NCI-H82 (cell line): ENCODE measurements at places on chromosomes 16 and 17.

DNA sequence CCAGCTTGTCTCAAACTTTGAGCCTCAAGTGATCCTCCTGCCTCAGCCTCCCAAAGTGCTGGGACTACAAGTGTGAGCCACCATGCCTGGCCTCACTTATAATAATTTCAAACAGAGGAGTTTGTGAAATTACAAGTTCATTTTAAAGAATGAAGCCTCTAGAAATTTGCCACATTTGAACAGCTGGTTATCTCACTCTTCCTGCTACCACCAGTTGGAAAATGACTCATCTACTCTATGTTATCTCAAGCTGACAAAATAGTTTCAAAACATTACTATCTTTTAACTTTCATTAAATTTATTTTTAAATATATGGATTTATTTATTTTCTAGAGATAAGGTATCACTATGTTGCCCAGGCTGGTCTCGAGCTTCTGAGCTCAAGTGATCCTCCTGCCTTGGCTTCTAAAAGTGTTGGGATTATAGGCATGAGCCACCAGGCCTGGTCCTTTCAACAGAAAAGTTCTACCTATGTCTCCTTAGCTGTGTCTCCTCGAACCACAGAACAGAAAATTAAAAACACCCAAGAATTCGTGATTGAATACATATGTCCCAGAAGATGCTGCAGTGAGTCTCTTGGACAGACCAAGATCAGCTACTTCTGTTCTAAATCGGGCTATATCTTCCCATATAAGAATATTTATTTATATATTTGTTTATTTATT lies 47.6 kb downstream of the MYH13 start:
- DNase-seq: no peak

DNA sequence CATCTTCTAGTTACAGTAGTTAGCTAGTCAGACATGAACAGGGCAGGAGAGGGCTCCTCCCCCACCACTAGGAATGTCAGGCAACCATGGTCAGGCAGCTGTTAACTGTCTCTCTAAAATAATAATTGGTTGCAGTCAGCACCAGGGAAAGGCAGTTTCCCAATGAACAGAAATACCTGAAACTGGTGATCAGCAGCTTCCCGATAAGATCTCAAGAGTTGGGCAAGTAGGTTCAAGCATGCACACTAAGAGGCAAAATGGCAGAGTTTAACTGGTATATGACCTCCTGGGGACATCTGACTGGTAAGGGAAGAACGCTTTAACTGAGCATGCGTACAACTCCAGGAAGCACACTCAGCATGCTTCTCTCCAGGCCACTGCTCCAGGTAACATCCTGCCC lies 12.6 kb upstream of the XYLT1 start:
- no peak for DNase-seq

- no peak for DNase-seq
Measured at GRCh38 chr16:51407199-51407598, 256.1 kb upstream of the SALL1 start.

DNA sequence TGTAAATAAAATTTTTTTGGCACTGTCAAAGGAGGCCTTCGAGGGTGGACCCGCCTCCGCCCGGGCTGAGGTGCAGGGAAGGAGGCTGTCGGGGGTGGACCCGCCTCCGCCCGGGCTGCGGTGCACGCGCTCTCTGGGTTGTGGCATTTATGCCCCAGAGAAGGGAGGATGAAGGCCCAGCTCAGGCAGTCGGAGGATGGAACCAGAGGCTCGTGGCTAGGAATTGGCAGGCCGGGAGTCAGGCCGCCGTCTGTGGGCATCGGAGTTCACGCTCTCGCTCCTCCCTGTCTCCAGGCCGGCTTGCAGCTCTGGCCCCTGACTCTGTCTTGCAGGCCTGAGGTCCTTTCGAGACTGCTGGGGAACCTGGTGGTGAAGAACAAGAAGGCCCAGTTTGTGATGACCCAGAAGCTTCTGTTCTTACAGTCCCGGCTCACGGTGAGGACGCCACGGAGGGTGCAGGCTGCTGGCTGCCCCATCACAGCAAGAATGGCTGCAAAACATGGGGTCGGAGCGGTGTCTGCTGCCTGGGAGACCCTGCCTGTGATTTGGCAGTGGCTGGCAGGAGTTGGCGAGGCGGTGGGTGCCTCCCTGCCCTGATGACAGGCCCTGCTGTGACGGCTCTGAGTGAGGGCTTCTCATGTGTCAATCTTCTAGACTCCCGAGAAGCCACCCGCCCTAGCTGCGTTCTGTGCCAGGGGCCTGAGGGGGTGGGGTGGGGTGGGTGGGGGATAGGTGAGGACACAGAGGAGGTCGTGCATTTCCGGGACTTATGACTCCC lies 5.9 kb downstream of the TELO2 start:
- DNase-seq: no peak

DNA sequence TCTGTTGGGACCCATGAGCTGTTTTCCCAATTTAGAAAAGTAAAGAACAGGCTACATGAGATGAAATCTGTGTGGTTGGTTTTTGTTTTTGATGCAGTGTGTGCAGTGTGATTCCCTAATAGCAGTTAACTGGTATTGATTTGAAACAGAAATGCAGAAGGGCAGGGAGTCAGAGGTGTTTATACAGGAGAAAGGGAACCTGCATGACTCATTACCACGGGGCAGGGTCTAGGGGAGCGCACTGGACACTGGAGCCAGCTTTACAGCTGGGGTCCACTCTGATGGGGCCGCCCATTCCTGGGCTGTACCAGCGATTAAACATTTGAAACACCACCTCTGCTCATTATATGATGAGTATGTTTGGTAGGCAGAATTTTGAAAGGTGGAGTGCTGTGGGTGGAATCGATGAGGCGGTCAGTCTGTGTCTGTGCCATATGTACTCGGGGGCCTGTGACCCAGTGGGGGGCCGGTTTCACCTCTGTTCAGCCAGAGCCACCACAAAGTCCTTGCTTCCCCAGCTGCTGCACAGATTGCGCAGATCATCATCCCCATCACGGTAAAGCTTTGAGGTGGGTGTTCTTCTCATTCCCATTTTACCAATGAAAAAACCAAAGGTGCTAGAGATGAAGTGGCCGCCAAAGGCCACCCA lies 142.5 kb downstream of the CMIP start:
- DNase-seq: no peak

DNA sequence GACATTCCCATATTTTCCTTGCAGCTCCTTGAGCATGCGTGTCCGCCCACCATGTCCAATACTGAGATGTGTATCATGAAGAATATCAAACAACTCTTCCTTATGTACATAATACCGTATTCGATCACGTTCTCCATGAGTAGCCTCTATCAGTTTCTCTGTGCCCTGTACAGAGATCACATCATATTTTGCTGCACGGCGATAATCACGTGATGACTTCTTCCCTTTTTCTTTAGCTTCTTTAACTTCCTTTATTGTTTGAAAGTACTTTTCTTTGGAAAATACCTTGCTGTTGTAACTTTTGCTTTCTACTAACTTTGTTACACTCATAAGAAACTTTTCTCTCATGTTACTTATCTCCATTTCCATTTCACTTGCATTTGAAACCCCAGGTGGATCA lies 6.6 kb downstream of the KRABD2 start:
- DNase-seq: no peak

DNA sequence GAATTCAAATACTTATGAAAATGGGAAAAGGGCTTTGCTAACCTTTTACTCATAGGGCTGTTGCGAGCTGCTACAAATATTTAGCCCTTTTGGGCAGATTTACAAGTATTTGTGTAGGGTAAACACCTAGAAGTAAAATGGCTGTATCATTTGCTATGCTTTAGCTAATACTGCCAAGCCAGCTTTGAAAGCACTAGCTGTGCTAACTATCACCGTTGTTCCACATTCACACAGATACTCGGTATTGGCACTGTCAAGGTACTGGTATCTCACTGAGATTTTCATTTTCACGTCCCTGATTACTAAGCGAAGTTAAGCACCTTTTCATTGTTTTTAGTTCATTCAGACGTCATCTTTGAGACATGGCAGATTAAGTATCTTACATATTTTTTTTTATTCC lies 84.8 kb downstream of the GLG1 start:
- DNase-seq: no peak

DNA sequence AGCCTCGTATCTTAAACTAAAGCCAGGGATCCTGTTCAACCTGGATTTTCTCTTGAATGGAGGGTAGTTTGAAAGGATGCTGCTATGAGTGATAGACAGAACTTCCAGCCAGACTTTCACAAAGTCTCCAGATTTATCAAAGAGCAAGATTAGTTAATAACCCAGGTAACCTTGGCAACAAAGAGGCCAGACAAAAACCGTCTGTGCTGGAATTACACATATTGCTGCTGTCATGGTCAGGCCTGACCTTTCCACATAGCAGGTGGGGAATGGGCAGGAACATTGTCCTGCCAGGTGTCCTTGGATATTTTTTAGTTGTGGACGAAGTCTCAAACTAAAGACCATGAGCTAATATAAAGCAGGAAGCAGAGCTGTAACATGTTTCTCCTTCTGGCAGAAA lies 52.5 kb downstream of the HLF start:
- no peak for DNase-seq
